ENCODE measurements at places on chromosomes 7 and 10.

DNA sequence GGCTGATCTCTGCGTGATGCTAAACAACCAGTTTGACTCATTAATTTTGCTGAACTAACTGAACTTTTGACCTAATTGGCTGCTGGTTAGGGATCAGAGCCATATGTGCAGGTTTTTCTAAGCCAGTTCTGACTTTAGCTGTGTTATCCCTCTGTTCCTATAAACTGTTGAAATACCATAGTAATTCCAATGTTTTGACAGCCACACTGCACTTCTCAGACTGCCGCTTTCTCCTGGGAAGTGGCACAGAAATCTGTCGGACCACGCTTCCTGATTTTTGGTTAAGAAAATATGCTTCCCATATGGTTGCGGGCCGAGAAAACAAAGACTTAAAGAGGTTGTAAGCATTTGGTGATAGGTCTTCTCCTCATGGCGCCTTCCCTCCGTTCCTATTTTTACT lies 42.3 kb downstream of the TBXAS1 start:
- DNase-seq = no peak

- DNase-seq = no peak
These were observed 844 bp upstream of the KAT6B start for GRCh38 chr10:74825371-74826141.

- DNase-seq = no peak
These were observed 145.3 kb downstream of the NOC3L start for GRCh38 chr10:94217411-94217810.

DNA sequence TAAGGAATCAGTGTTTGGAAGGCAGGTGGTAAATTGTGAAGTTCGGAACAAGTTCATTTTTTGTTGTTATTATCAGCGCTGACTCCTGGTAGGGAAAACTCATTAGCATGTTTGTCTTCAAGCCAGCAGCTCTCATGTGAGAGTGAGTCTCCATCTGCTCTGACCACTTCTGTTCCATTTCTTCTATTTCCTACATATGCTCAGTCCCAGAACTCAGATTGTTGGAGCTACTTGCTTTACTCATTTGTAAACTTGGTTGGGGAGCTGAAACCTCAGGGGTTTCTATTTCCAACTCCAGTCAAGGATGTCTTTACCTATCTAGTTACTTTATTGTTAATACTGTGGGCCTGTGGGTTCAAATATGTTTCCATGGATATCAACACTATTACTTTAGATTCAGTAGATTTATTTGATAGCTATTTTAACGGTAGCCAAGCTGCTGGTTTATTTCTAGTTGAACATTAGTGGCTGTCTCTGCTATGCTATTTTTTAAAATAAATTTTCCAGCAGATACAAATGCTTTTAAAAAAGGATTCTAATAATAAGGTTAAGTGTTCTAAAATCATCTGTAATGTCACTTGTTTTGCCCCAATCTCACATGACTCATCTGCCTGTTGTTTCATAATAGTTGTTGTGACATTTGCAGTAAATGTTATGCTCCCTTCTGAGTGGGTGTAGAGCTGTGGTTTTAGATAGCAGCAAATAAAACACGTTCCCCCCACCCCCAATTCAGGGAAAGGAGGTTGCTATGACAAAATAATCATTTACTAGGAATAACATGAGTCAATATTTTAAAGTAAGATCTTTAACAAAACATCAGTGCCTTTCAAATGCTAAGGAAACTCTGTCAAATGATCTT lies 143.3 kb downstream of the HDAC9 start:
- no peak for DNase-seq

DNA sequence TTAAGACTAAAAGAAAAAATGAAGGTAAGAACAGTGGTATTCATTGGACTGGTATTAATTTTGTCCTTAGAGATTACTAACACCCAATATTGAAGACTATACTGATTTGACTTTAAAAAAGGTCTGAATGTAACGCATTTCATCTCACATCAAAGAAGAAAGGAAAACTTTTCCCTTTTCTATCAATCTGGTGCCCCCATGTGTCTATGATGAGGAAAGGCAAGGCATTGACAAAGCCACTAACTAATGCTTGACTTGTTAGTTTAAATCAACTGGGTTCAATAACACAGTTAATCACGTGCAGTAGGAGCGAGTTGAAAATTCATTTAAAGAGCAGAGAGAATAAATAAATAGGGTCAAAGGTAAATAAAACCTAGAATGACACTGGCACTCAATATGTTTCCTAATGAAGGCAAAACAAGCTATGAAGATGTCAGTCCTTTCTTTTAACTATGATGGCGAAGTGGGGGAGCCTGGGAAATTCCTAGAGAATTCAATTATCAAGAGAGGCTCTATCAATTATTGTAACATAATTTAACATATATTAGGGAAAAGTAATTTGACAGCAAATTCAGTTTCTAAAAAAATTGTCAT lies 180.9 kb downstream of the ANK3 start:
- DNase-seq = no peak

DNA sequence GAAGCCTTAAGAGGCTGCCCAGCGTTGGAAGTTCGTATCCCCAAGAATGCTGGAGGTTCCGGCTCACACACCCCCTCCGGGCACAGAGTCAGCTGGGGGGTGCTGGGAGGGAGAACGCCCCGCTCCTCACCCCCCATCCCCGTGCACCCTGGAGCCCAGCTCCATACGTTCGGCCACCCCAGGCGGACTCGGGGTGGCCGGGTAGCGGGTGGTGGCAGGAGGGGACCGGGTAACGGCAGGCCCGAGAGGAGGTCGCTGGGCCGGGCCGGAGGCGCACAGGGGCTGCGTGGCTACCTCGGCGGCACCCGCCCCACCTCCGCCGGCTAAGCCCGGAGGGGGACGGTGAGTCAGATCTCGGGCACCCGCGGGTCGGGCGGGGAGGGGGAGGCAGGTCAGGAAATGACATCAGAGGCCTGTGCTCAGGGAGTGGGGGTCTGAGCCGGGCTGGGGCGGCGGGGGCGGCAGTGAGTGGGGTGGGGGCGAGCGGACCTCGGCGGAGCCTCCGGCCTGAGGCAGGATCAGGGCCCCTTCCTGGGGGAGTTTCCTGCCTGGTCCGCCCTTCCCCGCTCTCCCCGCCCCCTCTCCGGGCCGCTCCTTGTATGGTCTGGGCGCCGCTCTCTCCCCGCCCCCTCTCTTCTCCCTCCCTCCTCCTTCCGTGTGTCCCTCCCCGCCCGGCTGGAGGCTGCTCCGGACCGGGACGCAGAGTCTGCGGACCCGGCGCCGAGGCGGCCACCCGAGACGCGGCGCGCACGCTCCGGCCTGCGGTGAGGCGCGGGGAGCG lies at the start of gene ZYX:
ZYX (plus strand) TSS at position 700 of the 781 bp plus-strand sequence. CDS start 227 bp downstream, outside the sequence.
- peak; percentile 16 for DNase-seq

DNA sequence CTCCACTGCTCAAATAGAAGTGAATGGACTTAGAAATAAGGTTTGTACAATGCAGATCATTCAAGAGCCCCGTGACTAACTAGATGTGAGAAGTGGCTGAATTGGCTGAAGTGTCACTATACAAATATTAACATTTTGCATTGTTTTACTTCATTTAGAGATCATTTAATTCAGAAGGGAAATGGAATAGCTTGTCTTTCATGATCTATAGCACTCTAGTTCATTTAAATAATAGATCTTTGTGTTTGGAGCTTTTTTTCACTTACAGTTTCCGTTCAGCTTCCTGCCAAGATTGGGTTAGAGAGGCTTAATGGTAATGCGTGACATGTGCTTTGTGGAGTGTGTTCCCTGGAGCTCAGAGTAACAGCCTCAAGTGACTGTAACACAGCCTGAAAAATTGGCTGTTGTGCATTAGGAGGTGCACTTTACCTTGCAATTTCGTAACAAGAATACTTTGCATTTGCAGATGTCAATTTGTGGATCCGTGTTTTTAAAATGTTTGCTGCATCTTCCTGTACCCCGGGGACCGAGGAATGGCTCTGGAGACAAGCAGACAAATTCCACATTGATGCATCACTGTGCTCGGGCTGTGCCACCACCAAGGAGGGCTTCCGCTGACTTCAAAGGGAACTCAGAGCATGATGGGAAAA lies 170.3 kb downstream of the NRP1 start:
- DNase-seq = no peak

DNA sequence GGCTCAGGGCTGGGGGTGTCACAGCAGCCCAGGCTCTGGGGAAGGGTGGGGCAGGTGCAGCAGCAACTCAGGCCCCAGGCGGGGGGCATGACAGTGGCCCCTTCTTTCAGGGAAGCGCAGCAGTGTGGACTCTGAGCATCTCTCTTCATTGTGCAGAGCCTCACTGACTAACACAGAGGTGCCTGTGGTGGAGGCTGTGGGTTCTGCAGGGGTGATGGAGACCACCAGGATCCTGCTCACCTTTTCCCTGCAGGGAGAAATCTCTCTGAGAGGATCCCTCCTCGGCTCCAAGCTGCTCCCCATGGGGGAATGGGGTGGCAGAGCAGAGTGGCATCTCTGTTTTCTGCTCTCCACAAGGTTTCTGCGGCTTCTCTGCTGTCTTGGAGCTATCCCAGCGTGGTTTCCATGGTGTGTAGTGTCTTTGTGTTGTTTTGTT lies 37.8 kb upstream of the SHH start:
- no peak for DNase-seq

DNA sequence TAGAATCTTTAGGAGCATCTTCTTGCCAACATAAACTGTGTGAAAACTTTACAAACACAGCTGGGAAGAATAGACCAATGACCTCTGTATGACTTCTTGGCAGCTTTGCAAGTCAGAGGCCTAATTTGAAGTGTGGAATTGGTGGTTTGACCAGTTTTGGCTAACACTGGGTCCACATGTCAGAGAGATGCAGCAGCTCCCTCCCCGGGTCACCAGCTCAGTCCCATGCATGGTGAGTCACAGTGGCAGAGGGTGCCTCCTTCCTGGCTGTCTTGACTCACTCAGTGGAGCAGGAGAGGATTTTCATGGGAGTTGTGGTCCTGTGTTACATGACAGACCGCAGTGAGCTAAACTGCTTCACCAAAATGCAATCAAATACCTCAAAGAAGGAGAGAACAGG lies 8.2 kb upstream of the STARD3NL start:
- DNase-seq = no peak

- DNase-seq = no peak
These were observed 1042.1 kb downstream of the TYW1 start for GRCh38 chr7:68038621-68039314.

DNA sequence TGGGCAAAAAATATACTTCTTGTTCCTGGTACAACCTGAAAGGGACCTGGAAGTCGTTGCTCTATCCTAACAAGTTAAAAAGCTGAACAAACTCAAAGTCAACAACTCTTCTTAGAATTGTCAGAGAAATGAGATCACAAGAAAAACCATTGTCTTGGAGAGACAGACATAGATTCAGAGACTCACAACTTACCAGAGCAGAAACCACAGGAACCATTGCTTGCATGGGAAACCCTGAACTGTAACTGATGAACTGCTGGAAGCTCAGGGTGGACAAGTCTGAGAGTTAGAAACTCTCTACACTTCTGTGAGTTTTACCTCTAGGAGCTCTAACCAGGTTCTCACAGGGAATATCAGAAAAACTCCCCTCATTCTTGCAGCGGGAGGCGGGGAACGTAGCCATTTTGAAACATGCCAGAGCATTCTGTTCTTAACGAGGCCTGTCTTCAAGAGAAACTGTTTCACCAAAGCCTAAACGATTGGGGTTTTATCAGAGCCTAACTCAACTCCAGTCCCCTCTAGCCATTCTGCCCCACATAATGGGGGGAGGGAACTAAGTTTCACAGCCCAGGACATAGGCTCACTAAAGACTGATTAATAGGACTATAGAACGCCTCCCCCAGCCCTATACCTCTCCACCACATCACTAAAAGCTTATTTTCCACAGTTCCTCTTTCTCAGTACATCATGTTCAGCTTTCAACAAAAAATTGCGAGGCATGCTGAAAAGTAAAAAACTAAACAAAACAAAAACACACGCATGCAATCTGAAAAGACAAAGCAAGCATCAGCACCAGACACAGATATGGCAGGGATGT lies 12.0 kb upstream of the GSDME start:
- no peak for DNase-seq

- DNase-seq = peak; percentile 69
These were observed 12.3 kb downstream of the STX1A start for GRCh38 chr7:73707045-73707631.

DNA sequence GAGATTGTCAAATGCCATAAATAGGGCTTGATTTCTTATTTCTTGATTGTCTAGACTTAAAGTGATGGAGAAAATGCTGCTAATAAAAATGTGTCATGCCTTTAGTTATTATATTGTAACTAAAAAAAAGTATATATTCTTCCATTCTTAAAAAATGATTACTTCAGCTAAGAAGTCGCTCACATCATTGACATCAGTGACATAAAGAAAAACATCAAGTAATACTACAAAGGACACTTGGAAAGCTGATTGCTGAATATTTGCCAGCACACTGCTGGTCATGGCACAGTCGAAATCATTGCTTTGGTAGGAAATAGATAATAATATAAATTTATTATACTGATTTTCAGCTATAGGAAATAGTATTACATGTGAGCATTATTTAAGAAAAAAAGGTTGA lies 62.6 kb downstream of the LOXL4 start:
- no peak for DNase-seq

GRCh38 chr7:25923741-25924460 lies 228.1 kb upstream of the NFE2L3 start:
- DNase-seq = no peak

- no peak for DNase-seq
These were observed 294.7 kb downstream of the ARL4A start for GRCh38 chr7:12982178-12982577.

GRCh38 chr10:69972981-69973397 lies 79.7 kb upstream of the MACROH2A2 start:
- no peak for DNase-seq

DNA sequence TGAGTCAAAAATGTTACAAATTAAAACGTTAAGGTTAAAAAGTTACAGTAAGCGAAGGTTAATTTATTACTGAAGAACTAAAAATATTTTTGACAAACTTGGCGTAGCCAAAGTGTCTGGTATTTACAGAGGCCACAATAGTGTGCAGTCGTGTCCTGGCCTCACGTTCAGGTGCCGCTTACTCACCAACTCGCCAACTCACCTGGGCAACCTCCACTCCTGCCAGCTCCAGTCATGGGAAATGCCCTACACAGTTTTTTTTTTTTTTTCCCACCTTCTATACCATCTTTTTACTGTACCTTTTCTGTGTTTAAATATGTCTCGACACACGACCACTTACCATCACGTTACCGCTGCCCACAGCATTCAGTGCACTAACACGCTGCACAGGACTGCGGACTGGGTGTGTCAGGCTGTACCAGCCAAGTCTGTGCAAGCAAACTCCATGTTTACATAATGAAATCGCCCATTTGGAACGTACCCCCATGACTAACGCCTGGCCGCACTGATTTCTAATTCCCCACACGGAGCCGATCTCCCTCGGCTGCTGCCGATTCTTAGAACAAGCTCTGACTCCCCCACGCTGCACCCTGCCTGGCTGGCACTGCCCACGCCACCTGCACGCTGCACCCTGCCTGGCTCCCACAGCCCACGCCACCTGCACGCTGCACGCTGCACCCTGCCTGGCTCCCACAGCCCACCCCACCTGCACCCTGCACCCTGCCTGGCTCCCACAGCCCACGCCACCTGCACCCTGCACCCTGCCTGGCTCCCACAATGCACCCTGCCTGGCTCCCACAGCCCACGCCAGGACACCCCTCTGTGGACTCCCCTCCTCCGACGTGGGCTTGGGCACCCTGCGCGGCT lies 203.1 kb downstream of the ZMYND11 start:
- no peak for DNase-seq
